CD8-positive, alpha-beta memory T cell (primary cell): ENCODE measurements at places on chromosomes 1 and 21. TPM values are rescaled to one million over a fixed set of nuclear protein-coding genes. Genes with fewer than 3 reads are reported as not detected.

BRINP2 gene
- total RNA-seq: not detected

FALEC gene
- not detected for total RNA-seq

CLCA4 gene
- not detected for total RNA-seq

OLIG2 gene
- total RNA-seq: not detected

TRIM17 gene
- 2.1 TPM for total RNA-seq

LRRC53 gene
- total RNA-seq: not detected

TLR5 gene
- total RNA-seq: 0.22 TPM

NUDT4B gene
- total RNA-seq: not detected

CDA gene
- total RNA-seq: not detected

SYT14 gene
- not detected for total RNA-seq

OLFML3 gene
- total RNA-seq: 0.18 TPM

PLCH2 gene
- 2.5 TPM for total RNA-seq

IL19 gene
- total RNA-seq: not detected

GRCh38 chr1:61282387-61282786, 200.0 kb downstream of the NFIA start:
- H3K4me1 ChIP-seq: no peaks in the 10 kb centered on the region
- H3K36me3 ChIP-seq: no peaks in the 10 kb centered on the region
- no peak for DNase-seq
- no peak overlapping the region for H3K4me3 ChIP-seq
- H3K27ac ChIP-seq: no peak overlapping the region
- H3K27me3 ChIP-seq: no peaks in the 10 kb centered on the region

DNA sequence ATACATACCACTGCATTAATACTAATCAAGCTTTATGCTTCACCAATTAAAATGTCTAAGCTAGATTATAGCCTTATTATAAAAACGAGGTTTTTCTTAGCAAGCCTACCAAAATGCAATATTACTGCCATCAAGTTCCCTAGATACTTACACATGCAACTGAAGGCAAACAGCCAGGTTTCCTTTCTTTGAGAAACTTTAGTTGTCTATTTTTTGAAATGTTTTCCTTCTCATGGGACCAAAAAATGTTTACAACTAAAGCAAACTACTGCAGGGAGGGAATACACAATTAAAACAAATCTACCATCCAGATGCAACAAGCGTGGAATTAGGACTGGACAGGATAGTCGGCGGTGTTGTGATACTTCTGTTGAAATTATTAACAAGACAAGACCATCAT, 1.3 kb downstream of the ZNF644 start:
- peaks cover 69% of the 10 kb centered on the region for H3K4me1 ChIP-seq
- no peak for DNase-seq
- no peaks in the 10 kb centered on the region for H3K36me3 ChIP-seq
- peak overlapping the region; percentile 97 for H3K27ac ChIP-seq
- H3K4me3 ChIP-seq: peak overlapping the region; percentile 95

GRCh38 chr1:214326406-214326805, 45.4 kb downstream of the SMYD2 start:
- no peaks in the 10 kb centered on the region for H3K27me3 ChIP-seq
- no peak overlapping the region for H3K27ac ChIP-seq
- no peak overlapping the region for H3K4me3 ChIP-seq
- no peak for DNase-seq

GRCh38 chr1:92970990-92971689, 9.9 kb upstream of the DIPK1A start:
- DNase-seq: no peak
- peaks cover 32% of the 10 kb centered on the region for H3K4me1 ChIP-seq
- H3K36me3 ChIP-seq: no peaks in the 10 kb centered on the region

- no peaks in the 10 kb centered on the region for H3K27me3 ChIP-seq
- DNase-seq: peak; percentile 75
- H3K36me3 ChIP-seq: no peaks in the 10 kb centered on the region
- peaks cover 19% of the 10 kb centered on the region for H3K4me1 ChIP-seq
Observed at GRCh38 chr1:160768295-160768657, 27.7 kb upstream of the LY9 start.

GRCh38 chr1:119086830-119087229, 53.6 kb downstream of the WARS2 start:
- no peak overlapping the region for H3K4me3 ChIP-seq
- no peaks in the 10 kb centered on the region for H3K4me1 ChIP-seq
- H3K27me3 ChIP-seq: no peaks in the 10 kb centered on the region
- H3K36me3 ChIP-seq: no peaks in the 10 kb centered on the region
- DNase-seq: no peak

DNA sequence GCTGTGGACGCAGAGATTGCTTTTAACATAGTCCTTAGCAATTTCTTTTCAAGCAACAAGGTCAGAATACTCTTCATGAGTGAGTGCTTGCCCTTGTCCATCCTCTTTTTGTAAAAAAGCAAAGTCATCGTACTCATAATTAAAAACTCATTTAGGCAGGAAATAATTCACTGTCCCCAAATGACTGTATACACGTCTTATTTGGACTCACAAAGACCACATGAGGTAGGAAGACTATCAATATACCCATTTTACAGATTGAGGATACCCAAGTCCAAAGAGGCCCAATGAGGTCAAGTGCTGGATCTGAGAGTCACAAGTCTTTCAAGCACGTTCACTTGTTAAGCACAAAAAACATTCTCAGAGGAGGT, 13.2 kb downstream of the ITPKB start:
- H3K27me3 ChIP-seq: no peaks in the 10 kb centered on the region
- H3K4me3 ChIP-seq: peak overlapping the region; percentile 58
- H3K27ac ChIP-seq: no peak overlapping the region
- no peak for DNase-seq
- H3K36me3 ChIP-seq: peaks cover 32% of the 10 kb centered on the region

- no peak for DNase-seq
- no peaks in the 10 kb centered on the region for H3K27me3 ChIP-seq
- H3K27ac ChIP-seq: no peak overlapping the region
- no peak overlapping the region for H3K4me3 ChIP-seq
- H3K36me3 ChIP-seq: no peaks in the 10 kb centered on the region
- H3K4me1 ChIP-seq: no peaks in the 10 kb centered on the region
Observed at GRCh38 chr1:41152622-41153044, 89.5 kb downstream of the SCMH1 start.

DNA sequence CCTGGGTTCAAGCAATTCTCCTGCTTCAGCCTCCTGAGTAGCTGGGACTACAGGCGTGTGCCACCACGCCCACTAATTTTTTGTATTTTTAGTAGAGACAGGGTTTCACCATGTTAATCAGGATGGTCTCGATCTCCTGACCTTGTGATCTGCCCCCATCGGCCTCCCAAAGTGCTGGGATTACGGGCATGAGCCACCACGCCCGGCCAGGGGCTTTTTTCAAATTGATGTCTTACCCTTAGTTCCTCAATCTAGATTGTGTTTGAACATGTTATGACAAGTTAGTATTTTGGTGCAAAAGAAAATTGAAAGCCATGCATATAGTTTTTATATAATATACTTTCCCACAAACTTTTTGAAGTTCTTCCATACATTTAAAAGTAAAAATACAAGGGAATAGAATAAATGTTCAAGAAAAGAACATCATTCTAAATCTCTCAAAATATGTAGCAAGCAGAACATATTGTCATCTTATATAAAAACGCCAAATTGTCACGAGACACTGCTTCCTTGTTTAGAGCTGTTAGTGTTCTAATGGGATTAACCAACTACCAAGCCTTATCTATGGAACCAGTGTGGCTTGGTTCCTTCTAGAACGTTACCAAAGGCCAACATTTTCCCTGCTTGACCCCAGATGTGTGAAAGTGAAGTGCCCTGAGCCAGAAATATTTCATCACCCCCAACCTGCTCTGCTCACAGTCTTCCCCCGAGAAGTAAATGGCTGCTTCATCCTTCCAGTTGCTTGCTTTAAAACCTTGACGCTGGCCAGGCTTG, 9.5 kb upstream of the PLEKHM2 start:
- H3K27me3 ChIP-seq: no peaks in the 10 kb centered on the region
- no peak for DNase-seq
- no peak overlapping the region for H3K27ac ChIP-seq
- H3K4me3 ChIP-seq: no peak overlapping the region
- H3K36me3 ChIP-seq: no peaks in the 10 kb centered on the region

GRCh38 chr1:169999761-170000160, 74.7 kb downstream of the KIFAP3 start:
- H3K27me3 ChIP-seq: no peaks in the 10 kb centered on the region
- no peaks in the 10 kb centered on the region for H3K4me1 ChIP-seq
- no peaks in the 10 kb centered on the region for H3K36me3 ChIP-seq
- H3K4me3 ChIP-seq: no peak overlapping the region
- no peak overlapping the region for H3K27ac ChIP-seq

GRCh38 chr1:223739366-223740037, 27.2 kb downstream of the CAPN2 start:
- no peak overlapping the region for H3K27ac ChIP-seq
- no peak overlapping the region for H3K4me3 ChIP-seq
- peaks cover 10% of the 10 kb centered on the region for H3K36me3 ChIP-seq
- DNase-seq: no peak

DNA sequence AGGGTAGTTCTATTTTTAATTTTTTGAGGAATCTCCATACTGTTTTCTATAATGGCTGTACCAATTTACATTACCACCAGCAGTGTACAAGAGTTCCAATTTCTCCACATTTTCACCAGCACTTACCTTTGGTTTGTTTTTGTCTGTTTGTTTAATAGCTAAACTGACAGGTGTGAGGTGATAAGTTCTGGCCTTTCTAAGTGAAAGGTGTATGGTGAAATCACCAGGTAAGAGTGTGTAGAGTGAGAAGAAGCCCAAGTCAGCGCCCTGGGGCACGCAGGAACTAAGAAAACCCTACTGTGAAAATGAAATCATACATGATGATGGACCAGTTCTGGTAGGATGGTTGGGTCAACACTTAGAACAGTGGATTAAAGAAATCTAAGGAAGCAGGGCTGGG, 34.5 kb downstream of the BTG3 start:
- no peaks in the 10 kb centered on the region for H3K27me3 ChIP-seq
- no peak overlapping the region for H3K4me3 ChIP-seq
- H3K27ac ChIP-seq: no peak overlapping the region
- no peak for DNase-seq

- no peaks in the 10 kb centered on the region for H3K36me3 ChIP-seq
- H3K27me3 ChIP-seq: no peaks in the 10 kb centered on the region
- DNase-seq: no peak
- H3K27ac ChIP-seq: no peak overlapping the region
- no peaks in the 10 kb centered on the region for H3K4me1 ChIP-seq
Observed at GRCh38 chr1:246155923-246156322, 351.2 kb downstream of the SMYD3 start.

DNA sequence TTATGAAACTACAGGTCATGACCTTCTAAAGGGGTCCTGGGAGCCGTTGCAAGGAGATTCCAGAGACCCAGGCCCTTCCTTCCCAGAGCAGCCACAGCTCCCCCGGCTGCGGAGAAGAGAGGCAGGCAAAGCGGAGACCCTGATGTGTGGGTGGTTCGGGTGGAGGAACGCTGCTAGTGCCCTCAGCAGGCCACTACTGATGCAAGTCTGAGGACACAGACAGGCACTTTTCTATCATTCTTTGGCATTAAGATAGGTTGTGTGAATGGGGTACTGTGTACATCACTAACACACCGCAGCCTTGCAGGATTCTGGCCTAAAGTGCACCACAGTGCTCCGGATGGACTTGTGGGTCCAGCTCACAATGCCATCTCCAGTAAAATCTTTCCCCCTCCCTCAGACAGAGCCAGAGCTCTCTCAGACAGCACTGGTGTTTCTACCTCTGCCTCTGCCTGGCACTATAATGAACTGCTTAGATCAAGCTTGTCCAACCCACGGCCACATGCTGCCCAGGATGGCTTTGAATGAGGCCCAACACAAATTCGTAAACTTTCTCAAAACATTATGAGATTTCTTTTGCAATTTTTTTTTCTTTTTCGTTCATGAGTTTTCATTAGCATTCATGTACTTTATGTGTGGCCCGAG, 121.4 kb downstream of the TGFBR3 start:
- H3K27ac ChIP-seq: no peak overlapping the region
- H3K36me3 ChIP-seq: no peaks in the 10 kb centered on the region
- no peaks in the 10 kb centered on the region for H3K4me1 ChIP-seq
- H3K4me3 ChIP-seq: no peak overlapping the region

DNA sequence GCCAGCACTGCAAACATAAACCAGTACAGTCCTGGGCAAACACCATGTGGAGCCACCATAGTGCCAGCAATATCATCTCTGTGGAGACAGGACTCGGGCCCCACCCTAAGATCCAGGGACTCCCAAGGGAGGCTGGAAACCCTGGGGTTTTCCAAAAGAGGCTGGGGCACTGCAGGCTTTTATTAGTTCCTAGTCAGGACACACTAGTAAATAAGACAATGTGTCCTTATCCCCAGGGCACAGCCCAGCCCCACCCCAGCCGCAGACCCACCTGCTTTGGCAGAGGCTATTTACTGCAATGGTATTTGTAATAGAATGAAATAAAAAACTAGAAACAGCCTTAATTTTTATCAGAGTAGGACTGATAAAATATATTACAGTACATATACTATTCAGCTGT, 486 bp upstream of the GJB3 start:
- DNase-seq: no peak
- peaks cover 23% of the 10 kb centered on the region for H3K27me3 ChIP-seq
- no peaks in the 10 kb centered on the region for H3K4me1 ChIP-seq
- no peak overlapping the region for H3K4me3 ChIP-seq
- H3K36me3 ChIP-seq: no peaks in the 10 kb centered on the region

GRCh38 chr1:98355656-98356383, 305.7 kb upstream of the SNX7 start:
- H3K36me3 ChIP-seq: no peaks in the 10 kb centered on the region
- no peak overlapping the region for H3K27ac ChIP-seq
- no peaks in the 10 kb centered on the region for H3K4me1 ChIP-seq
- no peaks in the 10 kb centered on the region for H3K27me3 ChIP-seq
- no peak for DNase-seq

GRCh38 chr1:198443365-198444233, 96.9 kb downstream of the ATP6V1G3 start:
- H3K27me3 ChIP-seq: no peaks in the 10 kb centered on the region
- H3K27ac ChIP-seq: no peak overlapping the region
- DNase-seq: no peak
- H3K4me3 ChIP-seq: no peak overlapping the region
- no peaks in the 10 kb centered on the region for H3K36me3 ChIP-seq

- no peak for DNase-seq
- H3K4me1 ChIP-seq: peaks cover 17% of the 10 kb centered on the region
- H3K27me3 ChIP-seq: no peaks in the 10 kb centered on the region
- no peak overlapping the region for H3K4me3 ChIP-seq
- no peak overlapping the region for H3K27ac ChIP-seq
Observed at GRCh38 chr21:44370027-44370735, 16.8 kb downstream of the TRPM2 start.

DNA sequence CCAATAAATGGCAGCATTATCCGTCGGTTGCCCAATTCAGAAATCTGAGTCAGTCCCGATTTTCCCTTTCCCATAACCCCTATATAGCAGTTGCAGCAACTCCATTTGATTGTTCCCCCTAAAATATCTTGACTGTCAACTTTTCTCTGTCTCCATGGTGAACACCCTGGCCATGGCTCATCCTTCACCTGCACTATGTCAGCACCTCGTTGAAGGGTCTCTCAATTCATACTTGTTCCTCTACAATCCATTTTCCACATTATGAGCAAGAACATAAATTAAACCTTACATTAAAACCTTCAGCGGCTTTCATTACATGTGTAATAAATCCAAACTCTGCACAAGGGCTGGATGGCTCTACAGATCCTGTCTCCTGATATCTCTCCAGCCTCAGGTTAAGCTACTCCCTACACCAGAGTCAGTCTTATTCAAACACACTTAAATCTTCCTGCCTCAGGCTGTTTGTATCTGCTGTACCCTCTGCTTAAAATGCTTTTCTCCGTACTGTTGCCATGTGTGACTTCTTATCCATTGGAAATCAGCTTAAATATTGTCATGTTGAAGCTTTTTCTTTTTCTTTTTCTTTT, 87.3 kb downstream of the BACH1 start:
- no peaks in the 10 kb centered on the region for H3K36me3 ChIP-seq
- H3K4me3 ChIP-seq: no peak overlapping the region
- DNase-seq: no peak
- H3K27ac ChIP-seq: no peak overlapping the region
